ENCODE measurements at places on chromosomes 2 and 18.

DNA sequence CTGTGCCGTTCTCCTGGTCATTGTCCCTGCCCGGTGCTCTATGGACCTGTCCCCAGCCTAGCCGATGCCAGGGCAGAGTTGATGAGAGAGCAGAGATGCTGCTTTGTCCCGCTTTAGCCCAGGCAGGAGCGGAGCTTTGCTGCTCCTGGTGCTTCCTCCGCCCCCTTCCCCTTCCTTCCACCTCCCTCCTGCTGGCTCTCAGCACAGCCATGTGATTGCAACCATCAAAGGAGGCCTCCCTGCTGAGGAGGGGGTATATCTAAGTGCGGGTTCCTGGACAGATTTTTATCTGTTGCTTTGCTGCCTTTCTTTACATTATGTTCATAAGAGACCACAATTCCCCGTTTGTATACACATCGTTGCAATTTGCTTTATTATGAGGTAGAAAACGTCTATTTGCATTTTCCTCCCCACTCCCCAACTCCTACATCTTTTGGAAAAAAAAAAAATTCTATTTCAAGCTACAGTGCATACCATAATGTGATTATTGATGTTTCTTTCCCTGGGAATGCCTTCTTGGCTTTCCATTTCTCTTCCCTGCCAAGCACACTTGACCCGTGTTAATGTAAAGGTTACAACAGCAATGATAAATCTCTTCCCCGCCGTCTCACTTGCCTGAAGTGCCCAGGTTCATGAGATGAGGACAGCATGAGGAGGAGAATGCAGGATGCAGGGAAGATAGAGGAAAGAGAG is 25.4 kb downstream of the ALPK2 start:
- no peak for DNase-seq

GRCh38 chr2:176484838-176485237 is 215.6 kb downstream of the MTX2 start:
- no peak for DNase-seq

DNA sequence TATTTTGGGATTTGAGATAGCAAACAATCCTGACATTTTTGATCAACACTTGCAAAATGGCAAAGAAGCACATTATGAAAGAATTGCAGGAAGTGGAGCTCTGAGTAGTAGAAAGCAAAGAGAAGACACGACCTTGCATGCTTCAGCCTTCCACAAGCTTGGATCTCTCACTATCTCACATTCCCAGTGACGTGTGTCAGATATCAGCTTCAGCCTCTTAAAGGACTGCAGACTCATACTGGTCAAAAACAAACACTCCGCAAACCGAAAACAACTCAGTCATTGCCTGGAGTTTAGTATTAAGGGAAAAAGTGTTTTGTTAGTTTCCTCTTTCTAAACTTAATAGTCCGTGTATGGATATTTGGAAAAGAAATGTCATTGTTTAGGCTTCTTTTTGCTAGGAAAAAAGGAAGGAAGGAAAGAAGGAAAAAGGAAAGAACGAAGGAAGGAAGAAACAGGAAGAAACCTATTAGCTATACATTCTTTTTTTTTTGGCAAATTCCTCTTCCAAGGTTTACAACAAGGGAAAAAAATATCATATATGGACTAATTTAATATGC is 32.6 kb upstream of the SLC40A1 start:
- no peak for DNase-seq

DNA sequence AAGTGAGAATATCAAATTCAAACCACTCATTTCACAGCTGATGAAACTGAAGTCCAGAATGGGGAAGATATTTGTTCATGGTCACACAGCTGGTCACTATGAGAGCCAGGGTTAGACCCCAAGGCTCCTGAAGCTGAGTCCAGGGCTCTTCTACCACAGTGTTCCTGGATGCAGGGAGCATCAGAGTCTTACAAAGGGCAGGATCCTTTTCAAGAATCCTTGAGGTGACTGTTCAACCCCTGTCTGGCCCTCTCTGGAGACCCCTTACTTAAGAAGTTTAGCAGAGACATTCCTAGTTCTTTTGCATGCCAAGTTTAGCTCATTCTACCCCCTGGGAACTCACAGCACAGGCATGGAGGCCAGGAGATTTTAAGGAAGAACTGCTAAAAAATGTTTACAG is 15.7 kb downstream of the PROKR1 start:
- no peak for DNase-seq

DNA sequence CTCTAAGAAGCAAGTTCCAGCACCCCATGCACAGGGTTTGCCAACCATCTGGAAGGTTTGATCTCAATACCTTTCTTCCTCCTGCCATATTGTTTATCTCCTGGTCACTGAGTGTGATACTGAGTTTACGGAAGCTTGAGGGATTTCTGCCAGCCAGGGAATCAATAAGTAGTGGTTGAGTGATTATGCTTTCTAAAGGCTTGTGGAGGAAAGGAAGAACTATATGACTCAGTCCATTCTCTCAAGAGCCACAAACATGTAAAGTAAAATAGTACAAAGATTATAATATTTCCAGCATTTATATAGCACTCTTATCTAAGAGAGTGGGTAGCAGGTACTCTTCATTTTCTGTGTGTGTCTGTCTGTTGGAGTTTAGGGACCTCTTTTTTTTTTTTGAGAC is 49.2 kb downstream of the SLC4A3 start:
- DNase-seq = no peak

DNA sequence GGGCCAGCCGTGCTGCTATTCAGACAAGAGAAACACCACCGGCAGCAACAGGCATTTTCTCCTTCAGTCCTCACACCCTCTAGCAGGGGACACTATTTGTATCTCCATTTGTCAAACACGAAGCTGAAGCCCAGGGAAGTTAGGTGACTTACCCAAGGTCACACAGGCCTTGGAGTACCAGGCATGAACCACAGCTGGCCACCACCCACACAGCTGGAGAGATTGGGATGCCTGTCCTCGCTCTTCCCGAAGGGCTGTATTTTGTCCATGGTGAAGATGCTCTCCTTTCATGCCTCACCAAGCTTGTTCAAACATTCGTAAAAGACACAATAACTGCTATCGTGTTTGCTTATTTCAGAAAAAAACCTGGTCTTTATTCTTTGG is 182.7 kb downstream of the INHBB start:
- no peak for DNase-seq

- DNase-seq = no peak
Measured at GRCh38 chr2:163343316-163343715, 392.5 kb downstream of the FIGN start.

GRCh38 chr2:37005118-37005868 is 39.0 kb upstream of the STRN start:
- DNase-seq = no peak

DNA sequence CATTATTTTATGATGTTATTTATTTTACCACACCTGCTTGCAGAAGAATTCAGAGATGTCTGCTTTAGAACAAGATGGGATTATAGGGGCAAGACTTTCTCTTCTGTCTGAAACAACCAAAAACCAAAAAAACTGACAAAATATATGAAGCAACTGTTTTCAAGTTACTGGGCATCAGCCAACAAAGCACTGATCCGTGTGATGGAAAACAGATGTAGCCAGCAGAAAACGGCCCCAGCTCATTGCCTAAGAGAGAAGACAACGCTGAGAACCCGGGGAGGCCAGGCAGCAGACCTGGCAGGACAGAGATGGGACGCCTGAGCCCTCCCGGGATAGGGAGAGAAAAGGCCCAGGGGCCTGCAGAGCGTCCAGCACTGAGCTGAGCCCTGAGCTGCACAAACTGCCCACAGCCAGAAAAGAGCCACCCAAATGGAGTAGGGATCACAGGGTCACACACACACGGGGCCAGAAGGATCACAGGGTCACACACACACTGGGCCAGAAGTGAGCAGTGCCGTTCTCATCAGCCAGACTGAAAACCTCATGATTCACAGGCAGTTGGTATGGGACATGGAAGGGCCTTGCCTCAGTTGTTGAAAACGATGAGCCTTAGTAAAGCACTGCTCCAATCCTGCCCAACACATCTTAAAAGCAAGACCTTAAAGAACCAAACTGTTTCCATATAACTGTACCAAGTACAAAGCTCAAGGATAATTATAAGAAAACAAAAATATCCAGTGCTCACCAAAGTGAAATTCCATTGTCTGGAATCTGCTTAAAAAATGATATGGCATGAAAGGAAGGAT is 12.1 kb downstream of the PXDN start:
- no peak for DNase-seq

DNA sequence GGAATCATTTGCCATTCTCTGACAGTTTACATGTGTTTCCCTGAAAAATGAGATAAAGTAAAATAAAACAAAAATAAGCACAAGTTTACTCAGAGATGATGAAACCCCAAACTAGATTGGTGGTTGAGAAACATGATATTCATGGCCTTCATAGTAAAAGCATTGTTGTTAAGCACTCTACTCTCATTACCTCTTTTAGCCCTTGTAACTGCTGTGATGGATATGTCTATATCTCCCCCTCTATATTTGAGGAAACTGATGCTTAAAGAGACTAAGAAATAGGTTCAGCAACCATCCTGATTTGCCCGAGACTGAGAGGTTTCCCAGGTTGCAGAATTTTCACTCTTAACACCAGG is 33.9 kb upstream of the GALNT3 start:
- no peak for DNase-seq

DNA sequence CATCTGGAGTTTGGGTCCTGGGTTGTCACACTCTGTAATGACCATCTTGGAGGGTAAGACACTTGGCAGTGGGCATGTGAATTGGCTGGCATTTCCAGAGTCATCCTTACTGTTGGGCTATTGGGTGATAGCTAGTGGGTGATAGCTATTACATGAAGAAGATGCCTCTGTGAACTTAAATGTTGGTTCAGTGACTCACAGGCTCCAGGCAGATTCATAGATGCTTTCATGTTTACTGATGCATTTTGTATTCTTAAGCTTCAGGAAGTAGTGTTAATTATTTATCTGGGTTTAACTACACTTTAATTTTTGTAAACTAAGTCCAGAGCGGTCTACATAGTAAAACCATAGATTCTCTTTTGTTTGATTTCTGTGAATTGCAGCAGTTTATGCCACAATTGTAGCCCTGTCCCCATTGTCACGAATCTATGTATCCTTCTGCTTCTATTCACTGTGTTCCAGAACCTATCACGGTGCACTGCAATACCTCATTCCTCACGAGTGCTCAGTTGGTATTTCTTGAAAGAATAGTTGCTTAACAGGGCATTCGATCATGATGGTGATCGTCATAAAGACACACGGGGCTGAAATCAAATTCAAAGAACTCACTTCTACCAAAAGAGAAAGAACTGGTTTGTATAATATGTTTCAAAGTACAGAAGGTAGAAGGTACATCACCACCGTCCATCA is 79.7 kb downstream of the GBX2 start:
- no peak for DNase-seq

- no peak for DNase-seq
Measured at GRCh38 chr2:218312267-218312756, 20.0 kb upstream of the TMBIM1 start.

- DNase-seq = no peak
Measured at GRCh38 chr2:68832233-68832869, 38.8 kb downstream of the BMP10 start.

GRCh38 chr2:72148837-72149555 is 1.3 kb upstream of the CYP26B1 start:
- no peak for DNase-seq

DNA sequence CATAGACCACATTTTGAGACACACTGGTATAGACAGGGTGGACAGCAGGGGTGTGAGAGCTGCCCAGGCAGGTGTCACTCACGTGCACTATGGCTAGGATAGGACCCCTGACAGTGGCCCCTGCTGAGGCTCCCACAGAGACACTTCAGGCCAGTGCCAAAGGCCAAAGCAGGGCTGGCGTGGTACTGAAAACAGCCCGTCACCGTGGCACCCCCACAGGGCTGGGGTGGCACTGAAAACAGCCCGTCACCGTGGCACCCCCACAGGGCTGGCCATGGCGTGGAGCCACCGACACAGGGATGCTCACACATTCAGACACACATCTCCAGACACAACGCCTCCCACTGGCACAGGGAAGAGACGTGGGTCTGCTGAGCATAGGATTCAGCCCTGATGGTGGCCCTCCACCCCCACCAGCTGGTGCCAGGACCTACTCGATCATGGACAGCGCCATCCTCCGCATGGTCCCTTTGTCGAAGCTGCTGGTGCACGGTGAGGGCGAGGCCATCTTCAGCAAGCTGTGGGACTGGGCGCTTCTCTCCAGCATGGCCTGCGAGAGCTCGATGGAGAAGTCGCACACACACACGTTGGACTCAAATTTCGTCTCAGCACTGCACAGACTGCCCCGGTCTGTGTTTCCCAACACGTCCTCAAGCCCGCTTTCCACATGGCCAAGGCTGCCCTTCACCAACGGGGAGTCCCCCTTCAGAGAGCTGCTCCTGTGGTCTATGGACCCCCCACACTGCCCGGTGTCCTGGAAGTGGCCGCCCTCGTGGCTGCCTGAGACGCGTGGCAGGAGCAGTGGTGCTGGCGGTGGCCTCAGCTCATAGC is 34.1 kb downstream of the ANKMY1 start:
- DNase-seq = no peak

DNA sequence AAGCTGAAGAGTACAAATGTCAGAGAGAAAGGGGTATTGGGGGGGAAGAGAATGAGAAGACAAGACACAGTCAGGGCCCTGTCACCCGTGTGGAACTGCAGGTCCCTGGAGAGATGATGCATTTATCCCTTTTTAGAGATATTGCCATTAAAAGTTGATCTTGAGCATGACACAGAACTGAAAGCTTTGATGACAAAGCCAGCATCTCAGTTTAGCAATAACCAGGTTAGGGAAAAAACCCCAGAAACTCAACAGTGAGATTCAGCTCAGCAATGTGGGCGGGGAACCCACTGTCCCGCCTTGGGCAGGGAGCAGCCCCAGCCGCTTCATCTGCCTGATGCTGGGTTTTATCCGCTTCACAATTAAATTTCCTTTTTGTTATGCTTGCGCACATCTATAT is 181.1 kb downstream of the NEDD4L start:
- DNase-seq = no peak
